ENCODE measurements at places on chromosomes 16 and 17.

DNA sequence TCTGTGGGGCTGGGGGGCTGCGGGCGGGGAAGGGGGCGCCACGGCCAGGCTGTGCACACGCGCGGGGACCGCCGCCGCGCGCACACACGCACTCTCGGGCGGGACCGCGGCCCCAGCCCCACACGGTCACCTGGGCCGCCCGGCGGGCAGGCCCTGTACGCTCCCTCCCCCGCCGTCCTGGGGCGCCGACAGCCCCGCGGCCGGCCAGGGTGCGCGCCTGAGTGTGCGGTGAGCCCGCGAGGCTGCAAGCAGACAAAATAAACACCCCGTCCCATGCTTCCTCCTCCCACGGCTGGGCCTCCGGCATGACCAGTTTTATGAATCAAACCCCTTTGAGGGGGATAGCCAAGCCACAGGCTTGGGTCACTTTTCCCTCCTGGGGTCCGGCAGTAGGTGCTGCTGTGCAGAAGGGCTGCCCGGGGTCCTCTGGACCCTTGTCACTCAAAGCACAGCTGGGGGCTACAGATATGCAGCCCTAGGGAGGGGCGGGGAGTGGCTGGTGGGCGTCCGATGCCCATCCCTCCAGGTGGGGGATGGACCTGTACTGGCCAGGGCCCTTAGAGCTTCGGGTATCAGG, 441 bp downstream of the VASN start:
- DNase-seq = no peak

DNA sequence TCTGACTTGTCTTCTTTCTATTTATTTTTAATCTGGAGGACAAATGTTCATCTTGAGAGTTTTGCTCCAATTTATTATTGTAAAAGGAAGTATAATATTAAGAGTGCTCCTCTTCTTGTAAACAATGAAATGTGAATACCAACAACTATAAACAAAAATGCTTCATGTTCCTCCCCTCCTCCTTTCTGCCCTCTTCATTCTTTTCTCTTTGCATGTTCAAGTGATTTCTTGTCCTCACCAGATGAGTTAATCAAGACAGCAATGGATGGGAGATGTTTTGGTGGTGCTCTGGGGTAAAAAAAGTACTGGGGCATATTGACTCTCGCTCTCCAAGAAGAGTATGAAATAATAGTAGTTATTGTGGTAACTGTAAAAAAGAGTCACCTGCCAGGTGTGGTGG, 24.3 kb downstream of the ITGB3 start:
- no peak for DNase-seq

GRCh38 chr16:21719283-21719682, 55.5 kb downstream of the OTOA start:
- no peak for DNase-seq

DNA sequence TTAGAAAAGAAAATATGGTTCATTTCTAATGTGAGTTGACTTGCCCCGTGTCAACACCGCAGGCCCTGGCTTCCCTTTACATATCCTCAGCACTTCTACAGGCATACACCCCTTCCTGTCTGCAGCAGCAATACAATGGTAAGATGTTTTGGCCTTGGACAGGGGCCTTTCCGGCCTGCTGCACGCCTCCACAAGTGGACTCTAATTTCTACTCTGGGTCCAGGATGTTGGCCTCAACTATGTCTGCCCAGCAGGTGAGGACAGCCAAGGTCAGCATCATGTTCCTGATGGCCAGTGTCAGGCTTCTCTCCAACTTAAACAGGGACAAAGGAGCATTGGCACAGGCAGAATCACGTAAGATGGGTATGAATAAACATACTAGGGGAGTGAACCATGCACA, 11.0 kb downstream of the C17orf67 start:
- DNase-seq = no peak

DNA sequence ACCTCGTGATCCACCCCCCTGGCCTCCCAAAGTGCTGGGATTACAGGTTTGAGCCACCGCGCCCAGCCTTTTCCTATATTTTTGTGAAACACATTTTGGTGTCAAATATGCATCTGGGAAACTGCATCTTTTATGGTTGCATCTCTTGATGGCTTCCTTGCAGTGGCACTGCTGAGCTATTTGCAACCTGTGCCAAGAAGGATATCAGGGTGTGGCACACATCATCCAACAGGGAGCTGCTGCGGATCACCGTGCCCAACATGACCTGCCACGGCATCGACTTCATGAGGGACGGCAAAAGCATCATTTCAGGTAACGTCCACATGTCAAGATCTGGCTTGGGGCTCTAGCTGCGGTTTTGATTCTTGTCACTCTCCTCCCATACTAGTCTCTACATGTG, 16.8 kb upstream of the USP43 start:
- DNase-seq = no peak

GRCh38 chr16:50778284-50779163, 36.6 kb downstream of the CYLD start:
- no peak for DNase-seq
